Thoracic aorta endothelial cell (primary cell): ENCODE measurements at places on chromosomes 13 and 19. TPM values are rescaled to one million over a fixed set of nuclear protein-coding genes. Genes with fewer than 3 reads are reported as not detected.

OR7C1 gene
- total RNA-seq, result not detected in 2 replicates

BRME1 gene
- 0.50 and 0.53 TPM in 2 replicates for total RNA-seq

HSH2D gene
- total RNA-seq, result not detected in 2 replicates

IGSF23 gene
- total RNA-seq, result not detected in 2 replicates

IZUMO4 gene
- total RNA-seq, result 0.27 and 0.50 TPM in 2 replicates
